ENCODE measurements at places on chromosomes 5 and 9.
A peak's percentile ranks its signal among the peaks of the same experiment; 100 is the strongest.

DNA sequence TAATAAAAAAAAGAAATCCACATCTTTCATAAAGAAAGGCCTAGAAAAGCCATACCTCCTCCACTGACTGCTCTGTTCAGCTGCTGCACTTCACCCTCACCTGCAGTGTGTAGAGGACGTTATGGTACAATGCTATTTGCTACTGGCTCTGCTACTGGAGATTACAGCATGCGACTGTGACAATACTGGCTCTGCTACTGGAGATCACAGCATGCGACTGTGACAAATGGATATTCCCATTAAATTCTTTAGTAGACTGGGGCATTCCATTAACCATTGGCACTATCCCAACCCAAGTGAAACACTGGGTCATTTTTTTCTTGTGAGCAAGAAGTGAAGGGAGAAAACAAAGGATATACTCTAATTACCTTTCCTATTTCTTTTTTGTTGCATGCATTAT is 1063.5 kb upstream of the DMAC1 start:
- no peak for DNase-seq

DNA sequence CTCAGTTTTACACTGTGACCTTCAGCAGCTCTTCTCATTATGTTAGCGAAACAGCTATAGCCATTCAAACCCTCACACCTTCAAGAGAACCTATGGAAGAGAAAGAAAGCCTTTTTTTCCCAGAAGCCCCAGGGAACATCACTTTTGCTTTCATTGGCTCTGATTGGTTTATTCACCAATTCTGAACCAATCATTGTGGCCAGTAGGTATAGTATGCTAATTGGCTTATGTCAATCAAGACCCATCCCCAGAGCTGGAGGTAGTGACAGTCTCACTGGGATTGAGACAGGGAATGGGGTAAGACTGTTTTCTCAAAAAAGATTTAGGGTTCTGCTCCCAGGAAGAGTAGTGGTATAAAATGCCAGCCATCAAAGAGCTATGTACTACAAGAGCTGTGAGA is 74.1 kb upstream of the FSD1L start:
- no peak for DNase-seq

DNA sequence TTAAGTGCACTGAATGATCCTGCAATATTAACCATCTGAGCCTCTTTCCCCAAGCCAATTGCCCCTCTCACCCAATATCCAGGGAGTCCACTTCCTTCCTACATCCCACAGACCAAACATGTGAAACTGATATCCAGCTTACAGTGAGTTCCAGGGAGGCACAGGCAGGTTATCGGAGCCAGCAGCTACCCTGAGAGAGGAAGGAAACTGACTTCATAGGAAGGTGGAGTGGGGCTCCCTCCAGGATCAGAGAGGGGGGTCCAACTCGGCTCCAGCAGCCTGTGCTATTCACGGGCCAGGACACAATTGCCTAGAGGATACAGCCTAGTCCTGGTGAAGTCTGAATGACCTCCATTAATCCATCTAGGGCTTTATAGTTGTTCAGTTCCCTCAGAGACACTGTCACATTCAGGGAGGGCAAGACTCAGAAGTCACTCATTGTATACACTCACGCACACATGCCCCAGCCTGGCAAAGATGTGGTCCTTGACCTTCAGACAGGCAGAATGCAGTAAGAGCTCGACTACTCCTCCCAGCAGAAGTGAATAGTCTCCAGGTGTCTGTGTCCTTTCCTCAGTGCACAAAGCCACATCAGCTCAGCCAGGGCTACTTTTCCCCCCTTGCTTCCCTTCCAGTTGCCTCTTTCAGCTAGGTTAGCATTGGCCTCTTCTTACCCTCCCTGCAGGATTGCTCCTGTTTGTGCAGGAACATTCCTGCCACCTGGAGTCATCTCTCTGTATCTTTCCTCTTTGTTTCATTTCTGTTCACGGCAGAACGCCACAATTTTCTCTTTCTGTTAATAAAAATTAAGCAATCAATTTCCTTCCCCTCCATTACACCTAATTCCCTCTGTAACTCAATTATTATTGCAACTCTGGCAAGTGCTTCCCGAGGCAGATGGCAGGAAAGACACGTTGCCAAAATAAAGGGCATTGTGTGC is 501.7 kb downstream of the ARHGEF28 start:
- peak; percentile 47 for DNase-seq

- no peak for DNase-seq
Measured at GRCh38 chr5:17058438-17058837, 122.3 kb upstream of the MYO10 start.

GRCh38 chr5:86981898-86982297 is 285.8 kb upstream of the RASA1 start:
- DNase-seq: no peak

- no peak for DNase-seq
Measured at GRCh38 chr9:19998823-19999455, 210.1 kb upstream of the SLC24A2 start.

DNA sequence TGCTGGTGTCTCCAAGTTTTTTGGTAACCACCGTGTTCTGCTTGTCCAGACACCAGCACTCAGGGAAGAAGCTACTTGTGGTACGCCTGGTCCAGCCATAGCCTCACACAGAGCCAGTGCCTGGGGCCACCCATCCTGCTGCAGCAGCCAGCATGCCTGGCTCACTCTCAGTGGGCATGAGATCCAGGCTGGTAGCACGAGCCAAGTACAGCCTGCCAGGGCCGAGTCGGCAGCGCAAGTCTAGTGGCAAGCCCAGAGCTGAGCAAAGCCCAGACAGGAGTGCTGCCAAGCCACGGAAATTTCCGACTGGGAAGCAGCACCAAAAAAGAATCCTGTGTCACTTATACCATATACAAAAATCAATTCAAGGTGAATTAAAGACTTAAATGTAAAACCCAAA is 36.3 kb upstream of the FBXL17 start:
- peak; percentile 16 for DNase-seq

GRCh38 chr5:54558362-54558761 is 40.8 kb downstream of the SNX18 start:
- DNase-seq: no peak

DNA sequence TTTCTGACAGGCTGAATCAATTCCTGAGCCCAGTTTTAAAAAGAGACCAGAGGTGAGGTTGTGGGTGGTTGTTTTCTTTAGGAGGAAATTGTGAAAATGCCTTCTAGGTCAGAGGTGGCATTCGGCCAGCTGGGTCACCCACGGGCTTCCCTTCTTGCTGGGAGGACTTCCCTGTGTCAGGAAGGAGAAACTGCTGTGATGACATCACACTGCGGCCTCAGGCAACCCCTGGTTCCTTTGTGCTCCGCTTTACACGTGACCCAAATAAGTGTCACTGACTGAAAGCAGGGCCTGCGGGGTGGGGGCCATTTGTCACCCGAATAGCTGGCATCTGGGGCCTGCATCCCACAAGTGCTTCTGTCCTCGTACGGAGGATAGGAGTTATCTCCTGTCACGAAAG is 39.7 kb downstream of the FABP6 start:
- DNase-seq: peak; percentile 52

DNA sequence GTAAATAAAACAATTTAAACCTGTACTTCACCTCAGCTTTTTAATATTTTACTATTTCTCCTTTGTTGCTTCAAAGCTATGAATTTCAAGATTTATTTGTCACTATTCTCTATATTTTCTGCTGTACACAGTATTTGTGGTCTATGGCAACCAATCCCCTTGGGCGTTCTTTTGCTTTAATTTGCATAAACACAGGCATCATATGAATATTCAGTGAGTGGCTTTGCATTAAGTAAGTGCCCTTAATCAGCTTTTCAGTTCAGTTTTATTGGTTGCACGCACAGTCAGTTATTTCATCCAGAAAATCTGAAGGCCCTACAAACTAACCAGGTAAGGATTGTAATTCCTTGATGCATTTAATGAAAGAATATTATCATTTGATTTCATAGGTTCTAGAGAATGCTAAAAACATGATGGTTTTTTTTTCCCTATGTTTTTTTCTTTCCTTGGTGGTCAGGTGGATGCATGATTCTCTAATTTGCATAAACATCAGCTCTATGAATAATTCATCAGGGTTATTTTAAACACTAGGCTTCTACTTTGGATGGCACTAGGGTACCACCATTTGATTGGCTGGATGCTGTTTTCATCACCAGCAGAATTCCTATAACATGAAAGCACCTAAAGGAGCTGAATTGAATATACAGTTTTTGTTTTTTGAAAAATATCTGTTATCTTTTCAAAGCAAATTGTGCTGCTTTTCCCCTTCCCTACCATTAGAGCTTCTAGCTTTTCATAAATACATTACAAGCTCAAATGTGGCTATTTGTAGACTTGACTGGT is 249.2 kb upstream of the CCNH start:
- no peak for DNase-seq

GRCh38 chr5:399296-400281 is 43.4 kb upstream of the EXOC3 start:
- peak; percentile 95 for DNase-seq

DNA sequence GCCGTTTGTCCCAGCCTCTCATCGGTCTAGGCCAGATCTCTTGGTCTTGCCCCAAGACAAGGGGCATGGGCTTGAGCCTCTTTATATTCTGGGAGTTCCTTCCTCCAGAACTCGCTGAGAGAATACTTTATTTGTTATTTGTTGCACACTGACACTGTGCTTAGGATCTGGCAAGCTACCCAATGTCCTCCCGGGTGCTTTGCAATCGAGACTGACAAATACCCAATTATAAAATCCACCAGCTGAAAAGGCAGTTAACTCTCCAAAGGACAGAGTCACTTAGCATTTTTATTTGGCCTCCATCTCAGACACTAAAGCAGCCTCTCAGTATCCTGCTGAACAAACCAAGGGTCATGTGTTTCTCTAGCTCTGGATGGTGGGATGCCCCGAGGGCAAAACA is 500.2 kb upstream of the DAP start:
- DNase-seq: no peak
